ENCODE measurements at places on chromosomes 7 and 10.
A peak's percentile ranks its signal among the peaks of the same experiment; 100 is the strongest.

- no peak for DNase-seq
These were observed 461.3 kb downstream of the PAXIP1 start for GRCh38 chr7:154541606-154542005.

GRCh38 chr10:15188603-15189002, 20.1 kb upstream of the NMT2 start:
- DNase-seq = no peak

GRCh38 chr10:101047961-101048892, 13.6 kb upstream of the KAZALD1 start:
- no peak for DNase-seq

- DNase-seq = no peak
These were observed 33.6 kb upstream of the KMT2E start for GRCh38 chr7:104980440-104980839.

- DNase-seq = no peak
These were observed 551 bp downstream of the WASL start for GRCh38 chr7:123748171-123748733.

GRCh38 chr10:98167191-98167590, 32.7 kb downstream of the R3HCC1L start:
- no peak for DNase-seq

- no peak for DNase-seq
These were observed 11.7 kb upstream of the PWWP2B start for GRCh38 chr10:132385389-132385667.

DNA sequence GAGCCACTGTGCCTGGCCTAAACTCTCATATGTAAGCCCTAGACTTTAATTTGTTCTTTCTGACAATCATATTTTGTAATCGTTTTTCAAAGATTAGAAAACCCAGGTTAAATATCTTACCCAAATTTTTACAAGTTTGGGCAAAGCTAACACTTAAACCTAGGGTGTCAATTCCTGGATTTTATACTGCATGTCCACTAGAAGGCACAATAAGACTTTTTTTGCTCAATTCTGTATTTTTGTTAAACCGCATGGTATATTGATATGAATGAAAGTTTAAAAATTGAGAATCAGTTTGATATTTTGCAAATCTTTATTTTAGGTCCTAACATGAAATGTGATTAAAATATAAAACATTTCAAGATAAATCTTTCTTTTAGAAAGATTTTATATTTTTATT, 29.3 kb downstream of the DYNC2I1 start:
- peak; percentile 42 for DNase-seq

GRCh38 chr7:136245327-136246004, 268.3 kb upstream of the MTPN start:
- no peak for DNase-seq

DNA sequence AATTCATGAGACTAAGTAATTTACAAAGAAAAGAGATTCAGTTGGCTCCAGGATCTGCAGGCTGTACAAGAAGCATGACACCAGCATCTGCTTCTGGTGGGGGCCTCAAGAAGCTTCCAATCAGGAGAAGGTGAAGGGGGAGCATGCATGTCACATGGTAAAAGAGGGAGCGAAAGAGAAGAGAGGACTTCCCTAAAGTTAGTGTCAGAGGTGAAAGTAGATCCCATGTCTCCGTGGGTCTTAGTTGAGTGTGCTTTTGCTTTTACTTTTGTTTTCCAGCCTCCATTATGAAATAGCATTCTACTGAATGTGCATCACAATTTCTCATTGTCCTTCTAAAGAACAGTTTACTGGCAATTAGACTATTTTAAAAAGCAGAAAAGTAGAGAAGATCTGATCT, 213.6 kb upstream of the FZD1 start:
- DNase-seq = no peak

GRCh38 chr7:44713141-44713540, 35.5 kb upstream of the ZMIZ2 start:
- no peak for DNase-seq

GRCh38 chr7:35869810-35870209, 69.0 kb downstream of the SEPTIN7 start:
- DNase-seq = no peak

DNA sequence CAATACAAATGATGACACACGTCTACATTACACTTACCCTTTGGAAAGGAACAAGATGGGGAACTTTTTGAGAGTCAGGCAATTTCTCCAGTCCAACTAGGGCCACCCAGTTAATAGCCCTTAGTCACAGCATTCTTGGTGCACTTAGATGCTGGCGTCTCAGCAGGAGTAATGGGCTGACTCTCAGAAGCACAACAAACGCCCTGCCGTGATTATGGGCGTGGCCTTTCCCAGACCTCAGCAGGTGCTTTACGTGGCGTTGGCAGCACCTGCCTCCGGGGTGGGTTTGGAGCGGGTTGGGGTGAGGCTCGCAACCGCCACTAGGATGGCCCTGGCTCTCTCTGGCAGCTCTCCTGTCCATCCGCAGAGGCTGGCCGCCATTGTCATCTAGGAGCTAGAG, 147.6 kb upstream of the SHH start:
- DNase-seq = no peak

GRCh38 chr7:116242178-116242577, 31.8 kb downstream of the TES start:
- DNase-seq = no peak

DNA sequence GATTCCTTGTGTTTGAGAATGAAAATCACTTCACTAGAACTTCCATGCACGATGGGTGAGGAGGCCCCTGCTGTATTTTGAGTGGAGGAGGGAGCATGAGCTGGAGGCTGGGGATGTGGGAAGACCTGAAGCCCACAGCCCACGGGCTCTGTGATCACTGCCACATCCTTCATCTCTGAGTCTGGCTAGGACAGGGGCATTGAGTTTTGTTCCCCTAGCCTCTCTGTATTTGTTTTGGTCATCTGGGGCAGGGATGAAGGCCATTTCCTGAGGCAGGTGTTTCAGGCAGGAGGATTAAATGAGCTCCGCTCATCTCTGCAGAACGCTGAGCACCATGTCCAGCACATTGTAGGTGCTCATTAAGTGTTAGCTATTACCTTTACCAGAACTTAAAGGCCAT, 293.6 kb downstream of the GLRX3 start:
- no peak for DNase-seq

DNA sequence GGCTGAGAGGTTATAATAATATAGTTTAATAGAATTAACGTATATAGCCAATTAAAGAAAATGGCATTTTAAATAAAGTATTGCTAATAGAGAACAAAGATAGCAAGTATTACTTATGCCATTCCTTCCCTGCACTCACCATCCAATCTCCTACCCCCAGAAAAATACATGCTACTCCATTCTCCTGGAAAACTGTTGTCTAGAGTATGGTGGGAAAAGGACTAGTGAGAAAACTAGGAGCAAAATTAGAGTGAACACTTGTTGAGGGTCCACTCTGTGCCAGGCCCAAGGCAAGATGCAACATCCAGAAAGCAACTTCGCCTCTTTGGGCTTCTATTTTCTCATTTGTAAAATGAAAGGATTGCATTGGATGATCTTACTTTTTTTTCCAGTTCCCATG, 149.1 kb downstream of the CPED1 start:
- no peak for DNase-seq

DNA sequence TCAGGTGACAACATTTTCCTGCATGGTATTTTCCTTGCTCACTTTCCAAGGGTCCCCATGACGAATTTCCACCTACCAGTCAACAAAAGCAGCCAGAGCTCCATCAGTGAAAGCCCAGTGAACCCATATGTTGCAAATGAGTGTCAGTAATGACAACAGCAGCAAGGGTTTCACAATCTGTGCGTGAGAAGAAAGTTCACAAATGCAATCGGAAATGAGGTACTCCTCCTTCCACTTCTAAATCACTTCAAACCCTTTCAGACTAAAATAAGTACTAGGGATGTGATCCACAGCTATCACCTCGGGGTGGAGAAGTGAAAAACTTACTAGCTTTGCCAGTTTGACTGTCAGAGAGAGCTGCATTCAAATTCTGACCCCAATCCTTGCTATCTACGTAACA, 55.6 kb upstream of the BET1 start:
- DNase-seq = no peak

GRCh38 chr10:69835875-69836730, 34.4 kb downstream of the COL13A1 start:
- no peak for DNase-seq

GRCh38 chr7:77760809-77761453, 37.3 kb downstream of the TMEM60 start:
- DNase-seq = peak; percentile 20

DNA sequence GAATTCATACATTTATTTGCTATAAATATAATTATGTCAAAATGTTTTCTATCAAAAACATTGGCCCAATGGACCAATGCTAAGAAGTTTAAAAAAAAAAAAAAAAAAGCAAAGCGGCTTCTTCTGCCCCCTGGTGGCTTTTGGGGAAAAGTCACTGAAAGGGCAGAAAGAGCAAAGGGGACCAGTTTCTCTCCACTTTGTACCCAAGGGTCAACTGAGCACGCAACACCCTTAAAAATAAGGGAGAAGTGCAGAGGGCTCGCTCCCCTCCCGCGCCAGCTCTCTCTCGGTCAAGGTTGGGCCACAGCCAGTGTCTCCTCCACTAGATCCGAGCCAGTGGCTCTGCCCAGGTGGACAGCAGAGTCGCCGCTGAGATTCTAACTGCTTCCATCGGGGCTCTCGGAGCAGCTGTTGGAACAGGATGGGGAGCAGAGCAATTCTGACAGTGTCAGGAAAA, 136.4 kb upstream of the FGFR2 start:
- no peak for DNase-seq

GRCh38 chr7:73801577-73801976, 29.2 kb upstream of the CLDN4 start:
- no peak for DNase-seq

DNA sequence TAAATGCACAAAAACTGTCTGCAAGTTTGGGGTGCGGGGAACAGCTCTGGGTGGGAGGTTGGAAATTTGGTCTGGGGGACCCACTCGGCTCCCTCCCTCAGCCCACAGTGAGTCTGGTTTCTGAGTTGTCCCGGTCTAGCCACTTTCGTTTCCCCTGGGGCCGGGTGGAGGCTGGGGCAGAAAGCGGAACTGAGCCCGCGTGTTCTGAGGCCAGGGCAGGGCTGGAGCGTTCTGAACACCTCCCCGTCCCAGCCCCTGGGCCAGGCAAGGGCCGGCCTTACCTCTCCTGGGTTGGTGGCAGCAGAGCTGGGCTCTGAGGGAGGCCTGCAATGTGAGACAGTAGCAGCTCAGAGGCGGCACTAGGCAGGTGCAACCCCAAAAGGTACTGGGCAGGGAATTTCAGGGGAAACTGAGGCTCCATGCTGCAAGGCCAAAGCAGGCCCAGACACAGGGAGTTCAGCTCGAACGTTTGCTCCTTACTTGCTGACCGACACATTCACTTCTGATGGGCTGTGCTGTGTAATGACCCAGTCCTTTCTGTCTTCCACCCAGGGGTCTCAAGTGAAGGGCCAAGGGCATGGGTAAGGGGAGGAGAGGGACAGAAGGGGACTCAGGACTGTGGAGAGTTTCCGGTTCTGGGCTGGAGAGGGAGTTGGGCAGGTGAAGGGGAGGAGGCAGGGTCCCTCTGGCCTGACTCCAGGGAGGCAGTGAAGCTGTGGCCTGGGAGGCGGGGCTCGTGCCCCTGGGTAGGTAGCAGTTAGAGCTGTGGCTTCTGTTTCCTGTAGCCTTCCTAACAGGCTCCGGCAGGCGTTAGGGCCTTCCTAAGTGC, 3.0 kb downstream of the IRF5 start:
- peak; percentile 84 for DNase-seq

GRCh38 chr10:17655009-17655408, 11.1 kb downstream of the STAM start:
- no peak for DNase-seq

- no peak for DNase-seq
These were observed 152.5 kb downstream of the LCOR start for GRCh38 chr10:96984541-96985131.

GRCh38 chr7:158267742-158268435, 319.7 kb downstream of the PTPRN2 start:
- DNase-seq = no peak

- DNase-seq = no peak
These were observed 235.8 kb downstream of the DIP2C start for GRCh38 chr10:453647-454046.

GRCh38 chr10:89438525-89438924, 24.2 kb downstream of the IFIT5 start:
- DNase-seq = no peak

DNA sequence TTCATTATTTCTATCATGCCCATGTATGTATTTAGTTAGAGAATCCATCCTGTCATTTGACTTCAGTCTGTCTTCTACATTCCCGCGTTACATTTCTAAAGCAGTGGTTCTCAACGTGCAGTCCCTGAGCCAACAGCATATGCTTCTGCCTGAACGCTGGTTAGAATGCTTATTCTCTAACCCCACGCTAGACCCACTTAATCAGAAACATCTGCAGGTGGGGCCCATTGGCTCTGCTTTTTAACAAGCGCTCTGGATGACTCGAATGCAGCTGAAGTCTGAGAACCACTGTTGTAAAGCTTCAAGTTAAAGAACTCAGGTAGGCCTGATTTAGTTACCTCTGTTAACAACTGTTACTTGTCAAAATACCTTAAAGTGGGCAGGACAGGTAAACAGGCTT, 38.2 kb downstream of the NEUROD6 start:
- no peak for DNase-seq

GRCh38 chr7:2017914-2018568, 214.7 kb downstream of the MAD1L1 start:
- no peak for DNase-seq

DNA sequence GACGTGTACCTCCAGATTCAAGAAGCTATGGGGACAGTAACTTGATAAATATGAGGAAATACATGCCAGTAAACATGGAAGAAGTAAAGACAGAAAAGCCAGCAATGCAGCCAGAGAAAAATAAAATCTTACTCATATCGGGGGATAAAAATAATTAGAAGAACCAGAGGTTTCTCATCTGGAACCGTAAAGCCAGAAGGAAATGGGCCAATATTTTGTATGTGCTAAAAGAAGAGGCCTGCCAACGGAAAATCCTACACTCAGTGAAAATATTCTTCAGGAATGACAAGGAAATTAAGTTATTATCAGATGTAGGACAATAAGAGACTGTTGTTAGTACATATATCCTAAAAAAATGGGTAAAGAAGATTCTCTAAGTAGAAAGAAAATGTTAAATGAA, 401.2 kb downstream of the CDC14C start:
- no peak for DNase-seq

DNA sequence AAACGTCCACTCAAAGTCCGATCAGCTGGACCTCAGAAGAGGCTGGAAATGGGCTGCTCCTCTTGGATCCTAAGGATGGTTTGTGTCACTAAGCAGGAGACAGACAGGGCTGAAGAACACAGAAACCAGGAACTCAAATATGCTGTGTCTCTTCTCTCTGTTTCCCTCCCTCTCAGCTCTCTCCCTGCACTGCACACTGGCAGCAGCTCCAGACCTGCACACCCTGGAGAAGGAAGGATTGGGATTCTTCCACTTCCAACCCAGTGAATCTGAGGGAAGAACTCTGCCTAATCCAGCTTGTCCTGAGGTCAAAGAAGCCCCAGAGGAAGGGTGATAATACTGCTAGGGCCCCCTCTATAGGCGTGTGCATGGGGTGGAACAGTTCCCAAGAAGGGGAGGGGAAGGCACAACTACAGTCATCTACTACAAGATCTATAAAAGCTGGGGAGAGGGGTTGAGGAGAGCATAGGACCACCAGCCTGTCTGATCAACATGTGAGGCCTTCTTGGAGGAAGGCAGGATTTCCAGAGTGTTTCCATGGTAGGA, 22.7 kb upstream of the ZCCHC24 start:
- peak; percentile 48 for DNase-seq

GRCh38 chr10:78691301-78692030, 377.3 kb upstream of the ZMIZ1 start:
- DNase-seq = no peak

- DNase-seq = no peak
These were observed 561 bp downstream of the SHTN1 start for GRCh38 chr10:117004227-117005025.

All from AML-193 (cell line).